ENCODE measurements at places on chromosomes 2 and 18.

DNA sequence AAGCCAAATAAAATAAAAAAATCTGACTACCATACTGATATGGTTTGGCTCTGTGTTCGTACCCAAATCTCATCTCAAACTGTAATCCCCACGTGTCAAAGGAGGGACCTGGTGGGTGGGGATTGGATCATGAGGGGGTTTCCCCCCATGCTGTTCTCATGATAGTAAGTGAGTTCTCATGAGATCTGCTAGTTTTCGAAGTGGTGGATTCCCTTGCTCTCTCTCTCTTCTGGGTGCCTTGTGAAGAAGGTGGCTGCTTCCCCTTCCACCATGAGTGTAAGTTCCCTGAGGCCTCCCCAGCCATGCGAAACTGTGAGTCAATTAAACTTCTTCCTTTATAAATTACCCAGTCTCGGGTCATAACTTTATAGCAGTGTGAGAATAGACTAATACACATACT, 123.8 kb upstream of the WDSUB1 start:
- no peak for DNase-seq

- no peak for DNase-seq
Measured at GRCh38 chr2:37523814-37524362, 147.6 kb downstream of the CDC42EP3 start.

GRCh38 chr2:75667884-75668283, 21.3 kb downstream of the MRPL19 start:
- no peak for DNase-seq

- DNase-seq = no peak
Measured at GRCh38 chr2:172398440-172398839, 28.9 kb upstream of the ITGA6 start.

DNA sequence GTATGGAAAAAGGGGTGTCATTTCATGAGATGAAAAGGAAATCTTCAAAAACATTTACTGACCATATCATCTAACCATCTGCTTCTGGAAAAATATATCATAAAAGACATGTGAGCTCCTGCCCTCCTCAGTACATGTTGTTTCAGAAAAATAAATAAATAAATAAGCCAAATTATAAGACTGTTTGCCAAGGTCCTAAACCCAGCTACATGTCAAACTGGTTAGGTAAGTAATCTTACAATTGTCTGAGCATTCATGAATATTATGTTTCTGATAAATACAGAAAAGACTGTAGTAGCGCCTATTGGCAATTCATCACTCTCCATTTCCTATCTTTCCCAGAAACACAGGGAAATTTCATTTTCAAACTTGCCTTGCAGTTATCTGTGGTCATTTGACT, 138.9 kb upstream of the SETBP1 start:
- no peak for DNase-seq

Data from stimulated activated CD8-positive, alpha-beta memory T cell treated with anti-CD3 and anti-CD28 coated beads, Interleukin-7, amount 100 ng/mL, for 4 hours (primary cell).